ENCODE measurements at places on chromosomes 7 and 10.

DNA sequence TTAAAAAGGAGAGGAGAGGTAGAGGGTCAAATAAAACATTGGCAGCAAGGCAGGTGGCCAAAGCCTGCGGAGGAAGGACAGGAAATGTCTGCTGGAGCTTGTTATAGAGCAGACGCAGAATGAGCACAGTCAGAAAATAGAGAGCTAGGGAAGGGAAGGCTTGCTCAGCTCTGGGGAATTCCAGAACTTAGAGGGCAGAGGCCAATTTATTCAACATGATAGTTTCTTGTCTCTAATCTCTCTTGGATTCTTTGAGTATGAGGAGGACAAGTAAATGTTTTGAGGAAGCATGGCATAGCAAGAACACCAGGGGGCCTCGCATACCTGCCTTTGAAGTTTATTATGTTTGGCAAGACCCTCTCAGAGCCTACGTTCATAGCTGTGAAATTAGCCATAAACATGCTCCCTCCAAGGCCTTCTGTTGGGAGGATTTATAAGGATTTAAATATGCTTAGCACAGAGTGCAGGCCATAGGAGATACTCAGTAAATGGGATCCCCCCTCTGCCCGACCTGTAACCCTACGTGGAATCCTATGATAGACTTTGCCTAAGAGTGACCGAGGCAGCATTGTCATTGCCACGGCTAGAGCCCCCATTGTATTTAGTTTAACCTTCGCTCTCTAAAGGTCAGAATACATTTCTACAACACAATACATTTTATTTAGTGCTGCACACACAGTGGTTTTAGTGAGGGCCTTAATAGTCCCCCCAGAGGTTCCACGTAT is 293.9 kb downstream of the CCDC3 start:
- peak; percentile 76 for DNase-seq

- no peak for DNase-seq
These were observed 23.4 kb downstream of the TAS2R16 start for GRCh38 chr7:122972056-122972455.

DNA sequence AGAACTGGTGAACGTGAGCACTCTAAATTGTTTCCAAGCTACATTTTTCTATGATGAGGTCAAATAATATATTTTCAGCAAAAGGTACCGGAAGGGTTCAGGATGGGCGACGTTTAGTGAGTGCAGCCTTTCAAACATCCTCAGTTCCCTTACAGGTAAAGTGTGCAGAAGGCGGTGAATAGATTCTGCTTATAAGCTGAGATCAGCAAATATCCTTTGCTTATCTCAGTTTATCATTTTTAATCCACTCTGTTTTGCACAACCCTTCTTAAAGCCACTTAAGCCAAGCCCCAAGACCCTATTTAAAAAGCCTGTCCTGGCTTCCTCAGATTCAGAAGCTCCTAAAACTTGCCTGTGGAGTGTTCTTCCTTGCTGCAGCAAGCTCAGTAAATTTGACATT is 103.1 kb upstream of the DGKB start:
- no peak for DNase-seq

DNA sequence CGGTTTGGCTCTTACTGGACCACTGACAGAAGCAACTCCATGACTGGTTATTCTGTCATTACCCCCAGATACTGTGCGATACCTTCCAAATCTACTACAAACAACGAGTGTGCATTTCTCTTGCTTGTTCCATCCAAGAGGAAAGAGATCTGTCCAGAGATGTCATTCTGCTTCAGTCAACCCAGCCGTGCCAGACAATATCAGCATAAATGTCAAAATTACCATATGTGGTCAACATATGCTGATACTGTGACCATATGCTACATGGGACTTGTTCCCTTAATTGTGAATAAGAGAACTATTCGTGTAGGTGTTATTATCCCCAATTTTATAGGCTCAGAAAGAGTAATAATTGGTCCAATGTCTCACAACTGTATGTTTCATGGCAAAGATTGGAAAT is 143.2 kb upstream of the PRSS1 start:
- DNase-seq = no peak

- DNase-seq = no peak
These were observed 117.6 kb downstream of the TSPAN12 start for GRCh38 chr7:120740348-120740747.
